Heart left ventricle (tissue), 16 donors: ENCODE measurements at places on chromosomes 2 and 18. TPM values are rescaled to one million over a fixed set of nuclear protein-coding genes. Genes with fewer than 3 reads are reported as not detected.

The CENPA gene
- 2.5 TPM for total RNA-seq

The SERPINB7 gene
- not detected for total RNA-seq

The CHRNG gene
- total RNA-seq, result not detected

The EN1 gene
- not detected for total RNA-seq

The THSD7B gene
- 0.16 TPM for total RNA-seq

The DSG2 gene
- 50.4 TPM for total RNA-seq

The CRYBA2 gene
- total RNA-seq, result not detected

The MYO5B gene
- total RNA-seq, result 5.9 TPM

The CXCR4 gene
- total RNA-seq, result 21.3 TPM

The SLC11A1 gene
- 3.4 TPM for total RNA-seq

The TMEM247 gene
- total RNA-seq, result not detected

The ARHGAP15 gene
- total RNA-seq, result 2.2 TPM

The AGXT gene
- not detected for total RNA-seq

The MAP3K20 gene
- total RNA-seq, result 465 TPM

The CRYGC gene
- not detected for total RNA-seq

The TMEM18 gene
- total RNA-seq, result 10.5 TPM

The BUB1 gene
- 0.30 TPM for total RNA-seq

The CAPN13 gene
- not detected for total RNA-seq

The ELMOD3 gene
- total RNA-seq, result 7.1 TPM

The PROKR1 gene
- not detected for total RNA-seq

The AFF3 gene
- total RNA-seq, result 8.7 TPM
